ENCODE measurements at places on chromosomes 5 and 9.

- no peak for DNase-seq
Observed at GRCh38 chr9:112665347-112665746, 52.6 kb downstream of the INIP start.

- DNase-seq = no peak
Observed at GRCh38 chr5:84419742-84420141, 35.1 kb upstream of the EDIL3 start.

GRCh38 chr9:72743836-72744235 lies 209.0 kb downstream of the ALDH1A1 start:
- DNase-seq = no peak

DNA sequence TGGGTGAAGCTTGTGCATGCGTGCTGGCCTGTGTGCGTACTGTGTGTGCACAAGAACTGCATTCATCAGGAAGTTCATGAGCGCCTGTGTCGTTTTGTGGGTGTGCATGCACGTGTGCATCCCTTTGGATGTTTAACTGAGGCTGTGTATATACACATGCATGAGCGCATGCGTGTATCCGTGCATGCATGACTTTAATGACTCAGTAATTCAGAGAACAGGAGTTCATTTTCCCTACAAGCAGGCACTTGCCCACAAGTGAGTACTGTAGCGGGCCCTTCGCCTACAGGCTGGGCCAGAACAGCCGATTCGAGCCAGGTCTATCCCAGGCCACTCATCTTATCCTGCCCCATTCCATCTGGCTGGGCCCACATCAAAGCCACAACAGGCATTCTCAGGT lies 29.8 kb downstream of the CORO2A start:
- DNase-seq = no peak

GRCh38 chr5:103514371-103514770 lies 48.2 kb downstream of the NUDT12 start:
- no peak for DNase-seq

DNA sequence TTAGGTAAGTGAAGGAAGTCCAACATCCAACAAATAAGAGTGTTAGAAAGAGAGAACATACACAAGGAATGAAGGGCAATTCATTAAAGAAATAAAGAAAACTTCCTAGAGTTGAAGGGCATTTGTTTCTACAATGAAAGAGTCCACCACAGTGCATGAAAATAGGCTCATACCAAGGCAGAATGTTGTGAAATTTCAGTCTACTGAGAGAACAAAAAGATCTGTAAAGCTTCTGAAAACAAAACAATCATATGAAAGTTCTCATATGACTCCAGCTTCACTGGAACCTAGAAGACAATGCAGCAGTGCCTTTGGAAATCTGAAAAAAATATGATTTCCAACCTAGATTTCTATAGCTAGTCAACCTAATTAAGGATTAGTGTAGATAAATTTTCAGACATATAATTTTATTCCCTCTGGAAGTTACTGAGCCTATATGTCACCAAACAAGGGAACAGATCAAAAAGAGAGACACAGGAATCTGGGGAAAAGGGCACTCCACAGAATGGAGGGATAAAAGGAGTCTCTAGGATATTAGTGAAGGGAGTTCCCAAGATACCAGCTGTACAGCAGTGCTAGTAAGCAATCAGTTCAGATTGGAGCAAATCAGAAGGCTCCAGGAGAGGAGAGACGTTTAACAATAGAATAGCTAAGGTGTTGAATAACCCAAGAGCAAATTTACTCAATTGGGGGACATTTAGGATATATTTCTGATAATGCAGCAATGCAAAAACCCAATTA lies 5.8 kb downstream of the C5orf58 start:
- no peak for DNase-seq

DNA sequence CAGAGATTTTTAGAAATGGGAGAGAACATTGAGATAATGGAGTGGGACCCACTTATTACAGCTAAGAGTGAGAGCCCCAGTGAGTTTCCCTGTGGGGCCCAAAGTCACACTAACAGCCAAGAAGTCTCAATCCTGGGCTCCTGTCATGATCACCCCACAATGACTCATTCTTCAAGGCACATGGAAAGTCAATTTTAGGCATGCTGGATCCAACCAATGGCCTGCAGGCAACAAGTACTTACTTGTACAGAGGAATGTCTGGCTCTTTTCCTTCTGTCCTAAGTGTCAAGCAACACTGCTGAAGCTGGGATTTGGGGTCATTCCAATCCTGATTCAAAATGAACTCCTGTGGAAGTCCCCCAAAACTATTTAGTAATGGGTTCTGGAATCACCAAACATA lies 123.1 kb downstream of the DROSHA start:
- no peak for DNase-seq

All from stimulated activated CD8-positive, alpha-beta memory T cell treated with anti-CD3 and anti-CD28 coated beads, Interleukin-15, amount 100 ng/mL, for 24 hours (primary cell).